ENCODE measurements at places on chromosomes 4 and X.

GRCh38 chr4:94940520-94940908, 182.8 kb downstream of the BMPR1B start:
- no peak for DNase-seq

DNA sequence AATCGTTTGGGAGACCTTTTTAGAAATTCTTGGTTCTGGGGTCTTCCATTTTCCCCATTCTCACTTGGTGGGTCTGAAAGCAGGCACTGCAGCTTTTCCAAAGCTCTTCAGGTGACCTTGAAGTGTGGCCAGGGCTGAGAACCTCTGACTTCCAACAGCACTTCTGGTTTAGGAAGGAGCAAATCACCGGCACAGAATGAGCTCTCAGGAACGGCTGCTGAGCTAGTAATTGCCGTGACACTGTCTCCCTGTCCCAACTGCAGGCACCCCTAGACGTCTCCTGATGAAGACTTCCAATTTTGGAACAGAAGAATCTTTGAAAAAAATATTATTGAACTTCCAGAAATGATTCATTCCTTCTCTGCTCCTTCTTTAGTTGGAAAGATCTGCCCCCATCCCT, 31.3 kb downstream of the CD38 start:
- no peak for DNase-seq

- no peak for DNase-seq
These were observed 452.5 kb downstream of the IL15 start for GRCh38 chr4:142088906-142089305.

DNA sequence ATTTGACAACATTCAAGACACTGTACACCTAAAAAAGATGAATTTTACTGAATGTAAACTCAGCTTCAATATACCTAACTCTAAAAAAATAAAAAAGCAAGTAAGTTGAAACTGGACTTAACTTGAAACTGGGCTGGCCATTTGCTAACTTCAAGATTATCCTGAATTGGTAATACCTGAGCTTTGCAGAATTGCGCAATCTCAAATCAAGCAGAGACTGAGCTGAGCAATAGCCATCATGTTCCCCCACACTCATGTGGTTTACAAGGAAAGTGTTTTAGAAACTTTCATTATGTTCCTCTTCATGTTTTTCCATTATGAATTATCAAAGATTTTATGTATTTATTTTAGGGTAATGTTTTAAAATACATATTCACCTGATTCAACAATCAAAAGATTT, 38.7 kb downstream of the ANXA5 start:
- no peak for DNase-seq

DNA sequence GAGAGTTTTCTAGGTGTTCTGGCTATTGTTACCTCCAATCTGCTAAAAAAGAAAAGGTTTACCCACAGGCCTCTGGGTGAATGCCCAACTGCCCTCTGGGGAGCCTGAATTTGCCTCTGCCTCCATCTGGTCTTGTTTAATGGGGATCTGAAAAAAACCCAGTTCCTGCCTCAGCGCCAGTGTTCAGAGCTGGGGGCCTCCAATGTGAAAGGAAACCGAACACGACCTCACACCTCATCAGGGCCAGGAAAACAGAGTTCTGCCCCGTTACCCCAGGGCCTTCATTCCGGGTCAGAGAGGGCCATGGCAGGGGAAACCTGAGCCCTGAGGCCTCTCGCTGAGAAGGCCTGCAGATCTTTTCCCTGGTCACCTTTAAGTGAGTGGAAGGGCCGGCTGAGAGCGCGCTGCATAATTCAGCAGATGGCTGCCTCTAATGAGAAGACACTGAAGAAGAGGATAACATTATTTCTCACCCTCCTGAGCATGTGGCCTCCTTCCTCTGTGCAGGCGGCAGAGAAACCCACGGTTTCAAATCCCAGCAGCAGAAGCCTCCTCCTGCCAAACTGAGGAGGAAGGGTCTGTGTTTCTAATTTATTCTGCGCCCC, 6.8 kb downstream of the SEPTIN6 start:
- DNase-seq, result no peak

DNA sequence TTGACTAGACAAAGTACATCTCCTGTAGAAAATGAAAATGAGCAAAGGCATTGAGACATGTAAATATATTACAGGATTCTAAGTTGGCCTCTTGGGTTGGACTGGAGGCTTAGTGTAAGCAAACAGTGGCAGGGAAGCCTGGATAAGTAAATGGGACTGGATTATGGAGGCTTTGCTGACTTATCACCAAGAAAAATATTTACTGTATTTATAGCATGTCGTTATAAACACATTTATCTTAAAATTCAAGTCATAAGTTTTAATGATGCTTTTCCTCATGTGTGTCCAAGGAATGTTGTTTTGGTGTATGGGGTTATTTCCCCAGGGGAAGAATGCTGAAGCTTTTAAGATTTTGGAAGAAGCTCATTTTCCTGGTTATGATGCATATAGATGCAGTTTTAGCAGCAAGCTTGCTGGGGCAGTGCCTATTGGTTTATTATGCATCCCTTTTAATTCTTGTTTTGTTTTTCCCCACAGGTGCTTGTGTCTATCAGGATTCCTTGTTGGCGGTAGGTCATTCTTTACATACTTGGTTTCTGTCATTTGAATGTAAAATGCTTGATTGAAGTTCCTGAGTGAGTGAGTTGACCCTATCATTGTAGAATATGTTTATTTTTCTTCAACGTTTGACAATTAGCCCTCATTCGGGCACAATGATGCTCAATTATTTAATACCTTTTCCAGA, 8.5 kb downstream of the FRAS1 start:
- DNase-seq, result no peak

DNA sequence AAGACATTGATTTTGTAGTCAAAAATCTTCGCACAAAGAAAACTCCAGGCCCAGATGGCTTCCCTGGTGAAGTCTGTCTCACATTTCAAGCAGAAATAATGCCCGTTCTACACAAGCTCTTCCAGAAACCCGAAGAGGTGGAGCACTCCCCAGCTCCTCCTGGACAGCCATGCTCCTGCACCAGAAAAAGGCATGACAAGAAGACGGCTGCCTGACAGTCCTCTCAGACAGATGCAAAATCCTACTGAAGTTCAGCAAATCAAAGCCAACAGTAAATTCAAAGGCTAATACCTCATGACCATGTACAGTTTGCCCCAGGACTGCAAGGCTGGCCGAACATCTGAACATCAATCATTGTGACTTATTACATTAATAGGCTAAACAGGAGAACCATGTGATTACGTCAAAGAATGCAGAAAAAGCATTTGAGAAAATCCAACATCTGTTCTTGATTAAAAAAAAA, 30.8 kb upstream of the MXD4 start:
- no peak for DNase-seq

- no peak for DNase-seq
These were observed 133.3 kb upstream of the PJA1 start for GRCh38 chrX:69298466-69299140.

DNA sequence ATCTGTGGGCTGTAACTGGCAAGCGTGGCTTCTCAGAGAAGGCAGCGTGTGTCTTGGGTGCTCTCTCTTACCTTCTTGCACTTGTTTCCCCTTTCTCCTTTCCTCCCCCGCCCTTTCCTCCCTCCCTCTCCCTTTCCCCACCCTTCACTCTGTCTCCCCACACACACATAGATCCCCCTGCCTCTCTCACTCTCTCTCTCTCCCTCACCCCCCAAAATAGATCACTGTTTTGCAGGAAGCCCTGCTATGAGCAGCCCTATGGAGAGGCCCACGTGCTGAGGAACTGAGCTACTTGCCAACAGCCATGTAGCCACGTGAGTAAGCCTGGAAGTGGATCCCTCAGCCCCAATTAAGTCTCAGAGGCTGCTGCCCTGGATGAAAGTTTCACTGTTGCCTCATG, 4.3 kb upstream of the PNMA6E start:
- DNase-seq, result no peak

- DNase-seq, result no peak
These were observed 44.4 kb downstream of the NR3C2 start for GRCh38 chr4:148397771-148398170.

- DNase-seq, result no peak
These were observed 52.0 kb upstream of the ATOH1 start for GRCh38 chr4:93776386-93777080.

DNA sequence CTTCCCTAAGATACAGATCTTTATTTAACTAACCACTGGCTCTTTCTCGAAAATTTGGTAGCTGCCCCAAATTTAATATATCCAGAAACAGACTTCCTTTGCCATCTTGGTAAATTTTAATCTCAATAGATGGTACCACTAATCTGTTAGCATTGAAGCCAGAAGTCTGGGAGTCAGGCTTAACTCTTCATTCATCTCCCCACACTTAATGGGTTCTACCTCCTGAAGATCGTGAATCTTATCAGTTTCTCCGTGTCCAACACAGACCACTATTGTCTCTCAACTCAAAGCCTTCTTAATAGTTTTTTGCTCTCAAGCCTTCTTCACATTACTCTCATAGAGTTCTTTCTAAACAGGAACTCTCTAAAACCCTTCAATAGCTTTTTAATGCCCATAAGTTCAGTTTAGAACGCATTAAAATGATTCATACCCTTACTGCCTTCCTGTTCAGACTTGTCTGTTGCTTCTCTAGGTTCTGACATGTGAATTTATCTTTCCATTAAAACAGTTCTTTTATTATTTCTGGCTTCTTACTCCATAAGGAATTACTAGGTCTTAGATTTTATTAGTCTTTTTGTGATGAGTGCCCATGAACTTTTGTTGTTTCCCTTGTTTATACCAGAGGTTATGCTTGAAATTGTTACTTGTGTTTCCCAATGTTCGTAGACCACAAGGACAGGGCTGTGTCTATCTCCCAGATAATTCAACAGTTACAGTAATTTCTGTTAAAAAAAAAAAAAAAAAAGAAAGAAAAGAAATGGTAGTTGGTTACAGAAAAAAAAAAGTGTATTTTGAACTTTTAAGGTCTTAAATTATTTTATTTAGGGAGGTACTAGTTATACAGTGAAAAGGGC, 54.7 kb downstream of the SMARCAD1 start:
- no peak for DNase-seq

GRCh38 chr4:126807132-126807531, 825.6 kb upstream of the INTU start:
- DNase-seq, result no peak

GRCh38 chrX:3393581-3394111, 47.2 kb upstream of the MXRA5 start:
- DNase-seq, result no peak

DNA sequence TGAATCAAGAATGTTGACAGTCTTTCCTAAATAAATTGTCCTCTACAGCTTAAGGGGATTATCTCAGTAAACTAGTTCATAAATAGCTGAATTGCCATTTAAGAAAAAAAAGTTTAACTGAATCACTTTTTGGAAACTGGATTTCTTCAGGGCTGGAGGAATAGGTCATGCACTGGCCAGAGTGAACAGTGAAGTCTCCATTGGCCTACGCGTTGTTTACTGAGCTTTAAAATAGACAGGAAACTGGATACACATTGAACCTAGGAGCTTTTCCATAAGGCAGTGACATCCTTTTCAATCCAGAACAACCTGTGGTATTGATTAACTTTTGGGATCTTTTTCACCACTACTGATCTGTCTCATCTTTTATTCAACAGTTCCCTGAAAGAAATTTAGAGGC, 58.0 kb downstream of the COL4A6 start:
- no peak for DNase-seq

- no peak for DNase-seq
These were observed 213.1 kb upstream of the FAT1 start for GRCh38 chr4:186936496-186937375.

DNA sequence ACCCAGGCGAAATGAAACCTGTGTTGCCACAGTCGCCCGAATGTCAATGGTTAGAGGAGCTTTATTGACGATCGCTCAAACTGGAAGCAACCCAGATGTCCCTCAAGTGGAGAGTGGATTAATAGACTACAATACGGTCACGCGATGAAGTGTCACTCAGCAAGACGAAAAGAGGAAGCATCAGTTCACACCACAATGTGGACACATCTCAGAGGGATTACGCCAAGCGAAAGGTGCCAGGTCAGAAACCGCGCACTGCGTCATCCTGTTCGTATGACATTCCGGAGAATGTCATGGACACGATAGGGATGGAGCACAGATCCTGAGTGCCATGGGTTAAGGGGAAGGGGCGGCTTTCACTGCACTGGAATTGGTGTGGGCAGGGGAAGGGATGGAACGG, 111.7 kb downstream of the HMX1 start:
- no peak for DNase-seq

GRCh38 chrX:39487166-39487968, 610.4 kb downstream of the BCOR start:
- no peak for DNase-seq

- no peak for DNase-seq
These were observed 27.1 kb upstream of the REST start for GRCh38 chr4:56880572-56880971.

- DNase-seq, result no peak
These were observed 17.4 kb upstream of the ARMCX2 start for GRCh38 chrX:101677028-101677427.

DNA sequence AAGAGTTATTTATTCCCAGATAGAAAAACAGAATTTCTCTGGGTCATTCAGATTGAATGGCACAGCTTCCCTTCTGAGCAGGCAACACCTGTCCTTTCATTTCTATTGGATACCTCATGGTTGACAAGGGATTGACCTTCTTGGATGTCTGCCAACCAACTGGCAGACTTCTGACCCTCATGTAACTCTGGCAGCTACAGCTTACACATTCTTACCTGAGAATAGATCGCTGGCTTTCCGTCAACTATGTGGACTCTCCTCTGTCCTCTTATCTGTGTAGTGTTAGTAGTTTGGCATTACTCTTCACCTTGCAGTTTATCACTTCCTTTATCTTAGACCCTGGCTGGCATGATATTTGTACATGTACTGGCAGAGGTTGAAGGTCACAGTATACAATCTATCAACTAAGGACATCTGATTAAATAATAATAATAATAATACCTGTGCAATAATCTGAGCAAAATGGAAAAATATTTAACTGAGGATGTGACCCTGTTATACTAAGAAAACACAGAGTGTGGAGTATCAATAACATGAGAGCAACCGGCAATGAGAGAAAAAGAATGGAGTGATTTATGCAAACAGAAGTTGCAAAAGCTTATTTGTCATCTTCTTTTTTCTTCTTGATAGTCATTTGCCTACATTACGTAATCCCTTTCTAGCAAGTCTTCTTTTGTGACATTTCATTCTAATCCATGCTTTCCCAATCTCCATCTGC, 1118.2 kb downstream of the ARAP2 start:
- no peak for DNase-seq

GRCh38 chr4:122536001-122536400, 79.5 kb upstream of the IL2 start:
- no peak for DNase-seq

- DNase-seq, result peak; percentile 73
These were observed 78.8 kb upstream of the BCOR start for GRCh38 chrX:40176351-40177116.

DNA sequence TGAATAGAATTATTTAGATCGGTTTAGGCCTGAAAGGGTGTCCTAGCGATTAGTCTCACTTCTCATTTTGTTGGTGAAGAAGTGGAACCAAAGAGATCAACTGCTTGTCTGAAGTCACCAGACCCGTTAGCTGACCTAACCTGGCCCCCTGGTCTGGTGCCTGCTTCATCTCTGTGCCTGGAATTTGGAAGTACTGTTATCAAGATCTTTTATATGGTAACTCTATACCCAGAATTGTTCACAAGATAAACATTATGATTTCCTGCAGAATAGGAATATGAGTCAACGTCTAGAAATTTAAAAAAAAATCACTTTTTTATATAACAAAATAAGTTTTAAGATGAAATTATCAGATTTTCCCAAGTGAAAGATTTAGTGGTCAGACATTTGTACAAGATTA, 37.2 kb downstream of the LRP2BP start:
- DNase-seq, result no peak

GRCh38 chr4:108119199-108119800, 49.4 kb downstream of the LEF1 start:
- DNase-seq, result no peak

All from stimulated activated CD8-positive, alpha-beta memory T cell treated with anti-CD3 and anti-CD28 coated beads, Interleukin-12 subunit alpha, Interleukin-12 subunit beta, amount 100 ng/mL, for 4 hours (primary cell).